CD4-positive, alpha-beta T cell treated with Interleukin-4 for 1 hour (primary cell): ENCODE measurements at places on chromosomes 2 and 18.

GRCh38 chr18:36129300-36130038 lies at the start of the genes ELP2 and SLC39A6:
Gene ELP2 (plus strand): TSS chr18:36129899. CDS start chr18:36129934, 35 bp downstream.
Gene SLC39A6 (minus strand): TSS chr18:36129340. CDS start chr18:36127007, 2,333 bp downstream.
- DNase-seq = peak; percentile 94

GRCh38 chr2:25312958-25313710 lies 28.6 kb downstream of the DNMT3A start:
- no peak for DNase-seq

GRCh38 chr18:34083910-34084535 lies 140.7 kb downstream of the NOL4 start:
- no peak for DNase-seq

- DNase-seq = no peak
These were observed 149.5 kb downstream of the INO80D start for GRCh38 chr2:205936446-205936845.

DNA sequence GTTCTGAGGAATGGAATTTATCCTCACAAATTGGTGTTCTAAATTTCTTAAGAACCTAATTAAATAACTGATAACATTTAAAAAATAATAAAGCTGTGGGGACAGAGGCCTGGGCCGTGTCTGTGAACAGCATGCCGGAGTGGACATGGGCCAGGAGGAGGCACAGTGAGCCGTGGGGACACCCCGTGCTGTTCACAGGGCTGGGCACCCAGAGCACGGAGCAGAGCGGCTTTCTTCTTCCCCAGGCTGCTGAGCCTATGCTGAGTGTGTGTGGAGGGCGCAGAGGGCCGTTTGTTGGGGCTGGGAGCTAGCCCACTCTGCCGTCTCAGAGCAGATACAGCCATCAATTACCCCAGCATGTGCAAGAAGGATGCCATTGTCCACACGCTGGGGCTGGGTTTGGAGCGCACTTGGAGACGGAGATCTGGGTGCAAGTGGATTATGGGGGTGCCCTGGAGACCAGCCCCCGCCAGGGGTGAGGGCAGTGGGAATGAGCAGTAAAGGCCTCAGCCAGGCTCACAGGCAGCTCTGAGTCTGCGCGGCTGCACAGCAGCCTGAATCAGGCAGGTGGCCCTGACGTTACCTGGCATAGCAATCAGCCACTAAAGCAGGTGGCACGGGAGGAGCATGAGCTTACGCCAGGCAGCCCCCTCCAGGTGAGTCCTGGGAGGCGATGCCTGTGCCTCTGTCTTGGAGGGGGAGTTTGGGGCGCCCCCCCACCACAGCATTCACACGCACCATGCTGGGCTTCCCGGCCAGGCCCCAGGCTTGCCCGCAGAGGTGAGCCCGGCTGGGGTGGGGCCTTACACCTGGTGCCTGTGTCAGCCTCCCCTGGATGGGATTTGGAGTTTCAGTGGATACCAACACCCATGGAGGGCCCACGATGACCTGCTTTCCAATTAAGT lies 52.1 kb upstream of the SLC66A3 start:
- no peak for DNase-seq

GRCh38 chr18:24860978-24861680 lies 400.7 kb downstream of the HRH4 start:
- no peak for DNase-seq

DNA sequence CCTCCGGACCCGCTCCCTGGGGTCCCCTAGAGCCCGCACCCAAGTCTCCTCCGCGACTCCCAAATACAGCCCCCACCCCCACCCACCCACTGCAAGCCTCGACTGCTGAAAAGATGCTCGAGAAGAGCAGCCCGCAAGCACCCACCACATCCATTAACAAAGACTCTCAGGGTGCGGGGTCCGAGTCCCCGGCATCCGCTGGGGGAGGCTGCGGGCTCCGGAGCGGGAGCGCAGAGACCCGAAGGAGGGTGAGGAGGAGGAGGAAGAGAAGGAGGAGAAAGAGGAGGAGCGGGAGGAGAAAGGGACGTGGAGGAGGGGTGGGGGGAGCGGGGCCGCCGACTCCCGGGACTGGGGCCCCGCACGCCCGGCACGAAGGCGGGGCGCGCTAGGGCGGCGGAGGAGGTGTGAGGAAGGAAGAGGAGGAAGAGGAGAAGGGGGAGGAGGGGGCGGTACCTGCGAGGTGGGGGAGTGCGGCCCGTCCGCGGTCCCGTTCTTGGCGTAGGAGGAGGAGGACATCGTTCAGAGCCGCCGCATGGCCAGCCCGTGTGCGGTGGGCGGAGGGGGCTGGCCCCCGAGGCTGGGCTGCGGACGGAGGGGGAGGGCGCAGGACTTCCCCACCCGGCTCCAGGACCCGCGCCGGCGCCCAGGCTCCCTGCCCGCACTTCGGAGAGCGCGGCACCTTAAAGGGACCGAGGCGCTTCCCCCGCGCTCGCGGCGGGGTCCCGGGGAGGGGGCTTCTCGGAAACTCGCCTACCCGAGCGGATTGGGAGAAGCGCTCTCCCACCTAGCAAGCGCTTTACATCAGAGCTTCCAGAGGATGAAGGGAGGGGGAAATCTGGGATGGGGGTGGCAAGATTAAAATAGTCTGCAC lies at the start of gene CACNB4:
Gene CACNB4, minus strand, starts transcription at position 549 of the 871 bp plus-strand sequence.
- DNase-seq = no peak

DNA sequence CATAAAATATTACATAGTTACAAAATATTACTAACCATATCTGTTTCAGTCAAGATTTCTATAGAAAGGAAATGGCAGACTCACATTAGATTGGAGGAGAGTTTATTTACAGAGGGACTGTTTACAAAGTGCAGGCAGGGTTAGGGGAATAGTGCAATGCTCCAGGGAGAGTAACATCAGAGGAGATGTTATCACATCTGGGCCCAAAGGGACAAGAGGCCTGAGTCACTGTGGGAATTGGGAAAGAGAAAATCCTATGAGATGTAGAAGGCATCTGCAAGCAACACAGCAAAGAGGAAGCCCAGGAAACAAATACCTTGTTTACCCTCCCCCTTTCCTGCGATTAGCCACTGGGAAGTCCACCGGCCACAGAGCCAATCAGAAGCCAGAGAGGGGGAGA lies 227.3 kb upstream of the TANK start:
- no peak for DNase-seq

DNA sequence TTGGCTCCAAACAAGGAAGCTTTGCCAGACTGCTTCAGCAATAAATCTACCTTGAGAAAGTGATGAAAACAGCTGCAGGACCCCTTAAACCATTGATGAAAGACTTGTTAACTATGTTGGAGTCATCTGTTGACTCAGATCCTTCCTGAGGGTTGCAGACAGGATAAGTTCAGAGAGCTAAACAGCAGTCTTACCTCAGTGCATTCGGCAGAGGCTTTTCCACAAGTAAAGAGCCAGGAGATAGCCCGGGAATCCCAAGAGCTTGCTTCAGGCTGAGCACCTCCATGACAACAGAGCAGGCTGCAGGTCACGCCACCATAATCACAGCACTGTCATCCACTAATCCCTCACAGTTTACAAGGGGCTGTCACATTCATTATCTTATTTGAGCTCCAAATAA lies 23.7 kb downstream of the KIAA2012 start:
- DNase-seq = no peak

- DNase-seq = no peak
These were observed 10.6 kb downstream of the DAW1 start for GRCh38 chr2:227881866-227882517.

DNA sequence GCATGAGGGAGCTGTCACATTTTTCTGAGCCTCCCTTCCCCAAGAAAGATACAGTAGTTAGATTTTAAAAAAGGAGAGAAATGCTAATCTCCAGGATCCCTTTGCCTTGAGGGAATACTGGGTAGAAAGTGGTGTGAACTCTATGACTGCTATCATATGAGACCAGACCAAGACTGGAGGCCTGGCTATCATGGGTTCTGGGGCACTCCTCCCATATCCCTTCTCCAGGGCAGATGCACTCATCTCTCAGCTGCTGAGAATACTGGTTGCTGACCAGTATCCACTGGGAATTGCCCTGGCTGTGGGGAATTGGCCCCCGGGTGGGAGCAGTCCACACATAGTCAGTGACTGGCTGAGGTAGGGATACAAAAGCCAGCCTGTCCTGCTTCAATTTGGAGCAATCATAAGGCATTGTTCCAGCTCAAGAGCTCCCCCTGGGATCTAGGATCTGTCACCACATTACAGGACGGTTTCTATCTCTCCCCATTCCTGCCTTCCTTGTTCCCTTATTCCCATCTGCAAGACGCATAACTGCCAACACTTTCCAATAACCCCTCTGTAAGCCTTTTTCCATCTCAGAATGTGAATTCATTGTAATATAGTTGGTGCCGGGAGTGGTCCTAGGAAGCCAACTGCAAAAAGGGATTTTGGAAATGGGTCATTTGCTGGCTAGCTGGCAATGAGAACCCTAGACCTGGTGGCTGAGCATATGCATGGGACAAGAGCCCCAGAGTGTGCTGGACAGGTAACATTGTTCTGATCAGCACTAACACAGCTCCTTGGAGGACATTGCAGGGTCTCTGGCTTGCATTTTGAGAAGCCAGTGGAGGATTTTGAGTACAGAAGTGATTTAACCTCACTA lies 35.4 kb upstream of the REEP1 start:
- DNase-seq = no peak

DNA sequence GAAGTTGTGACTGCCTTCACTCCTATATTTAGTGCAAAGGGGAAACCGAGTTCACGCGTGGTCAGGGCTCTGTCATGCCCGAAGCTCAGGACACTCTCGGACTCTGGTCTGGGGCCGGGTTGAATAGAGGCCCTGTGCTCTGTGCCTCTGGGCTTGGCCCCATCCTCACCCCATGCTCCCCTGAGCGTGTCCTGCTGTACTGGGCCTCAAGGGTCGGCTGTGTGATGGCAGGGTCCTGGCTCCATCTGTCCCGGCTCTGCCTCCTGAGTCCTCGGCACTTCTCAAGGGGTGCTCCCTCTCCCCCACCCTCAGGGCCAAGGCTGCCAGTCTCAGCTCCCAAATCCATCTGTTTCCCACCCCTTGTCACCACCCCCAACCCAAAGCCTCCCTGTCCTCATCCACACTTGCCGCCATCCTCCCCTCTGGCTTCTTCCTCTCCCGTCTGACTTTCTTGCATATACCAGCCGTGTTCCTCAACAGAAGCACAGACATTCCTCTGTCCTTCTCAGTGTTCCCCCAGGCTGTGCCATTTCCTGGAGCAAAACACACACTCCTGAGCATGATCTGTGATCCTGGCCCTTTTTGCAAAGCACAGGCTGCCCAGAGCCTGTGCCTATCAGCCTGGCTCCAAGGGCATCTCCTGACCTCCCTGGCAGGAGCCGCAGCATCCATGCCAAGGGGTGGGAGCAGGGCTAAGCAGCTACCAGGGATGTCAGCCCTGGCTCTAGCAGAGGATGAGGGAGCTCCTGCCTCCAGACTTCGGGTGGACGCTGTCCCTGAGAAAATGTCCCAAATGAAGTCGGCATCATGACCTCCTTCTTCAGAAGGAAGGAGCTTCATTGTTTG lies 64.2 kb upstream of the OTOS start:
- no peak for DNase-seq

GRCh38 chr2:51120754-51121280 lies 88.9 kb upstream of the NRXN1 start:
- DNase-seq = no peak

GRCh38 chr2:65799141-65799854 lies 366.9 kb upstream of the SPRED2 start:
- DNase-seq = no peak

GRCh38 chr18:23738151-23738550 lies 48.9 kb downstream of the LAMA3 start:
- DNase-seq = no peak

DNA sequence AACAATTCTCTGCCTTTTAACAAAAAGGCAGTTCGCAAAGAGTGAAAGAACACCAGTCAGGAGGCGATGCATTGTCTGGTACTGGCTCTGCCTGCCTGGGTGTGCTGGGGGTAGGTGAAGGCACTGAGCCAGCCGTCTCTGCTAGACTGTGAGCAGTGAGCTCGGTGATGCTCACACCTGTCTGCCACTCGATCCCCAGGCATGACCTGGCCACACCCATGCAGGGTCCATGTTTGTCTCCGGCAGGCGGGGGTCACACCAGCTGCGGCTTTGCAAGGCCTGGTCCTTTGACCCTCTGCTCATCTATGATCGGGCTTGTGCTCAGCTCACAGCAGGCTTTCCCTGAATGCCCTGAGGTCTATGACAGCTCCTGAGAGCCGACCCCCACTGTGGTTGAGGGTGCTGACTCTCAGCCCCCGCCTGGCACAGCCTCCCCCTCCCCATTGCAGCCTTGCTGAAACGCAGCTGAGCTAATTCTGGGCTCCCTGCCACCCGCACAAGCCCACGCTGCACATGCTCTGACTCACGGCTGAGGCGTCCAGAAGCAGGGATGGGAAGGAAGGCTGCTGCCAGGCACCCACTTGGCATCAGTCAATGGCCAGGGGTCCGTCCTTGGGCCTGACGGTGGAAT lies 23.7 kb downstream of the CRACDL start:
- no peak for DNase-seq

DNA sequence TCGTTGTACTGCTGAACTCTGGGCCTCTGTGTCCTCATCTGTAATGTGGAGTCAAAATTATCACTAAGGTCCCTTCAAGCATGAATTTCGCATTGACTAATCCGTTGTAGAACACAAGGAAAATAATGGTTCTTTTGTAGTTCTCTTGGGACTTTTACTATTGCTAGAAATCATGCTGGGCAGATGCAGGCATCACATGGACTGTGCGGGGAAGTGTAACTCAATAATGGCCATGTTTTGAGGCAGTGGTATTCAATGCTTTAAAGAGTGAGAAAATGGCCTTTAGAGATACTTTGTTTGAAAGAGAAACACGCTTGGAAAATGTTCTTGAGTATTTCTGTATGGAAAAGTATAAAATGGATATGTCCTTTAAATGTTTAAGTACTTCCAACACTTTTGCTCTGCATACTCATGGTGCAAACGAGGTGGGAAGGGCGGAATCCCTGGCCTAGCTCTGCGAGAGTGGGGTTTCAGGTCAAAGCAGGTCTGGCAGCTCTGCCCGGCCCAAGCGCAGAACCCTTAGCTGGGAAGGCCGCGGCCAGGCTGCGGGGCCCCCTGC lies 117.3 kb upstream of the MSTN start:
- DNase-seq = no peak

DNA sequence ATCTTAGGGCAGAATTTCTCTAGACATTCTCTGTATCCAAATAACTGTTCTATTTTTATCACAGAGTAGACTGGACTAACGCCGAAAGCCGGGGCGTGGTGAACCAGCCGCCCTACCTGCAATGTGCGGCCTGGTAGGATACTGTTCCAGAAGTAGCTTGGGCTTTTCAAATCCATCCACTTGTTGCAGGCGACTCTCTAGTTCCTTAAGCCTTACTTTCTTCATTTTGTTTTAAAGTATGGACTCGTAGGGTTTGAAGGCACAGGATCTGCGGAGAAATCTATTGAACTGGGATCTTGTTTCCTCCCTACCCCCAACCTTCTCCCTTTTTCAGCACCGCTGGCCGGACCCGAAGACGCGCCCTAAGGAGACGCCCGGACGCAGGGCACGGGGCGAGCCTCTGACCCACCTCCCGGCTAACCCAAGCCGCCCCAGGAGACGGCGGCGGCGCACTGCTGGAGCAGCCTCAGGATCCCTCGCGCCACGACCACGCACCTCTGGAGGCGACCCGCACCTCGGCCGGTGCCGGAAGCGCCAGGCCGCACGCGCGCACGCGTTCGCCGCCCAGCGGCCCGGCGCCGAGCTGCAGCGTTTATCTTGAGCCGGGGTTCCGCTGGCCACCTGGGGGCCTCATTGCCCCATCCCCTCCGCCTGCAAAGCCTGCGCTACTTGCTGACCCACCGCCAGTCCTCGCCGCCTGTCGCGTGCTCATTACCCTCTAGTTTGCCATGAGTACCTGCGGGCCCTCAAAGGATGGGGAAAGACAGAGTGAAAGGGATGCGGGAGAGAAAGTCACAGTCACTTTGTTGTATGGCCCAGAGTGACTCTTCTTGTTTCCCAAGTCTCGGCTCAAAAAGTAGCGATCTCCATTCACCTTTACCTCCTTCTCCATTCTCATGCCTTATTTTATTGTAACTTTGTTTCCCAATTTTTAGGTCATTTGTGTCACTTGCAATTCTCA lies at the start of gene METTL5:
Gene METTL5, minus strand, starts transcription at position 533 of the 961 bp plus-strand sequence. Its CDS starts 308 bp downstream, at position 225.
- DNase-seq = peak; percentile 73
